KBM-7 (cell line): ENCODE measurements at places on chromosomes 4 and X.
A peak's percentile ranks its signal among the peaks of the same experiment; 100 is the strongest.

GRCh38 chr4:139884438-139884837 lies 218.8 kb downstream of the MGST2 start:
- no peak for DNase-seq

DNA sequence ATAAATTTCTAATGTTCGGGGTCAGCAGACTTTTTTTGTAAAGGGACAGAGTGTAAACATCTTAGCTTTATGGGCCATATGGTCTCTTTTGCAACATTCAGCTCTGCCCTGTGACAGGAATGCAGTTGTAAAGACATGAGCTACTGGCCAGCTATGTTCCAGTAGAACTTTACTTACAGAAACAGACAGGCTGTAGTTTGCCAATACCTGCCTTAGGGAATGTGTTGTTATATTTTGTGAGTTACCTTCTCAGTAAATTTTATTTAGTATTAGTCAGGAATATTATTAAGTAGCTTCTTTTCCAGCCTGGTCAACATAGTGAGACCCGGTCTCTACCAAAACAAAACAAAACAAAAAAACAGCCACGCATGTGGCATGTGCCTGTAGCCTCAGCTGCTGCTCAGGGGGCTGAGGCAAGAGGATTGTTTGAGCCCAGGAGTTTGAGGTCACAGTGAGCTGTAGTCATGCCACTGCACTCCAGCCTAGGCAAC lies 48.7 kb downstream of the HTT start:
- no peak for DNase-seq

- DNase-seq = no peak
Observed at GRCh38 chr4:99180382-99181070, 36.4 kb upstream of the ADH4 start.

GRCh38 chrX:132809581-132809980 lies 148.8 kb downstream of the HS6ST2 start:
- DNase-seq = no peak

DNA sequence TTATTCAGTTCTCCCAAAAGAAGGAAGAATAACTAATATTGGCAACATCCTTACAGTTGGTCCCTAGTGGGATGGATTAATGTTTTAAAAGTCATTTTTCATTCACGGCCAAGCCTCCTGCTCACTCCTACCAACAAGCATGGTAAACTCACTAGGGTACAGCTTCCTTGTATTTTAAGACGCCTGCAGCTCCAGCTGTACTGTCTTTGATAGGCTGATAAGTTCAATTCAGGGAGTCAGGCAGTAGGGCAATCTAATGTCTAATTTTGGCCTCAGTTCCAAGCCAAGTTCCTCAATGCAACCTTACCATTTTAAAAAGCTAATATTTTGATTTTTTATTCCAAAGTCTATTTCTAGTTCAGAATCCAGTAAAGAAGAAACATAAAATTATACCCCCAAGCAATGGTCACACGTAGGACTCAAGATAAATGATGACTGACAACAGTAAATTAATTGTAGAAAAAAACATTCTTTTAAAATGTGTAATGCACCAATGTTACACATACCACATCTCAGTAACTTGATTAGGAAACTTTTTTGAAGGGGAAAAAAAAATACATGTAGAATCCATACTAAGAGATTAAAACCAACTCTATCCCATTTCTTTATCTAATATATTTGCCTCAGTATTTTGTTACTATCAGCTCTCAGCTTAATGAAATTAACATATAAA lies 9.3 kb downstream of the LCORL start:
- DNase-seq = peak; percentile 15

DNA sequence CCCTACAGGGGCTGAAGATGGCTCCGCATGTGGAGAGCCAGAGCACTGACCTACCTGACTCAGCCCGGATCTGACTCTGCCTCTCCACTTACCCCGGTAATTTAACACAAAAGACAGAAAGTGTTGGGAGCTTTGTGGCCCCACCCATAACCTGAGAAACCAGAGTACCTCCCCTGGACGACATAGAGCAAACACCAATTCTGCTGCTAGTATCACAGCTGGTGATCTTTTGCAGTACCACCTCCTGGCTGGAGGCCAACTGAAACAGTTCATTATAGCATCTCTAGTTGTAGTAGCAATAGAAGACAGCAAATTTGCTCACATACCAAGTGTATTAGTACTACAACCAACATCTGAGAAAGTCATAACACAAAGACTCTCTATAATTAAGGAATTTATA lies 443.9 kb downstream of the KLHL4 start:
- no peak for DNase-seq

- DNase-seq = no peak
Observed at GRCh38 chr4:4667622-4668081, 125.8 kb upstream of the STX18 start.

DNA sequence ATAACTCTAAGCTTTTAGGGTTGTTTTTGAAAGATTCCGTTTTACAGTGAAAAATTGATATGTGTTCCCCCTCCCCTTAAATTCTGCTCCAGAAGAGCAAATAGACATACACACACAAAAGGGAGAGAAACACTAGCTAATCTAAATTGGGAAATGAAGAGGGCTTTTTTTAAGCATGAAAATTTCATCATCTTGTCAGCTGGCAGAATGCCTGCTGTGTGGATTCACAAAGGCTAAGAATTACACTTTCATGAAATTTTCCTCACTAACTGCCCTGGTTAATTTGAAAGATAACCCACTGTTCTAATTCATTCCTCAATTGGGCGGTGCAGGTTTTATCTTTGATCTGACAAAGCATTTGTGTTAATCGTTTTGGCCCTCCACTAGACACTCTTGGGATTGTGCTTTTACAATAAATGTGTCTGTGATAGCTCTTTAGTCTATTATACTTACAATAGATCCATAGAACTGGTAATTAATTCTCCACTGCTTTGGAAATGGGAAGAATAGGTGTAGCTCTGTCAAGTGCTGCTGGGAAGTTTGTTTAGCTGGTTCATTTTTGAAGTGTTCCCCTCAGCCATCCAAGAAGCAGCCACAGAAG lies 152.9 kb downstream of the POLA1 start:
- no peak for DNase-seq

DNA sequence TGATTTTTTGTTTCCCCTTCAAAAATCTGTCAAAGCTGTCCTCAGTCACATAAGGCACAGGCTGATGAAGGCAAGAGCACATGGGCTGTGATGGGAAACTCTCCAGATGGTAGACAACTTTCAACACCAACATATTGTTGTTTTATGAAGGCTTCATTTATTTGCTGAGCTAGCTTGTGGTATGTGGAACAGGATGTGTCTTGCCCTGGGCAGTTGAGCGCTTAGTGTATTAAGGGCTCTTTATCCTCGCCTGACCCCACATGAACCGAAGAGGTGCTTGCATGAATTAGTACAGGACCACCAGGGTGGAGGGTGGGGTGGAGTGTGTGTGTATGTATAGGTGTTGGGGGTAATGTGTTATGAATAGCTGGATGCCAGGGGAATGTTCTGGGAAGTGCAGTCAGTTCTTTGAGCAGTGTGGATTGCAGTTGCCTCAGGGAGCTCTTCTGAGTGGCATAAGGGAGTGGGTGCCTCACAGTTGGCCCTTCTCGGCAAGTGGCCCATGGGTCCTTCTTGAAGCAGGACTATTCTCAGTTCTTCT lies 103.1 kb downstream of the PHEX start:
- no peak for DNase-seq

- no peak for DNase-seq
Observed at GRCh38 chr4:94365304-94365703, 22.7 kb upstream of the HPGDS start.

- DNase-seq = no peak
Observed at GRCh38 chrX:3299636-3300035, 46.8 kb downstream of the MXRA5 start.

DNA sequence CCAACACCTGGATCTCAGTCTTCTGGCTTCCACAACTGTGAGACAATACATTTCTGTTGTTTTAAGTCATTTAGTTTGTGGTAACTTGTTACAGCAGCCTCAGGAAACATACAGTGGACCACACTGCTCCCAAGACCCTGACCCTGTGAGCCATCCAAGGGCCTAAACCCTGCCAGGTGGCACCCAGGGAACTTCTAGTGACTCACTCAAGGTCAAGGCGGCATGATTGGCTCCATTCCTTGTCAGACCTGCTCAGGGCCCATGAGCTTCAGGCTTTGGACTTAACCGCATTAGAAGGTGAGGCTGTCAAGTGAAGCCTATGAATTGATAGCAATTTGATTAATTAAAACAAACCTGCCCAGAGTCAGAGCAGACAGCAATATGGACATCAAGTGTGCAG lies 165.7 kb upstream of the MAMLD1 start:
- DNase-seq = no peak

DNA sequence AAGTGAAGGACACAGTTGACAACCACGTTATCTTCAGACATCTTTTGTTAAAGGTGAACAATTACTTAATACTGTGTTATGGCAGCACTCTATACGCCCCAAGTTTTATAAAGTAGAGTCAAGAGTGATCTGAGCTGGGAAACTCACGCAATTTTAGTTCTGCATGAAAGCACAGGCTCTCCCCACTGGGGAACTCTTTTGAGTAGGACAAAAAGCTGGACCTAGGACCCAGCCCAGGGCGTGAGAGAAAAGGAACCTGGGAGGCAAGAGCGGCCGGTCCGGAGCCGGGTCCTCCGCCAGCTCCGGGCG lies 152.6 kb upstream of the SLC4A4 start:
- DNase-seq = no peak

DNA sequence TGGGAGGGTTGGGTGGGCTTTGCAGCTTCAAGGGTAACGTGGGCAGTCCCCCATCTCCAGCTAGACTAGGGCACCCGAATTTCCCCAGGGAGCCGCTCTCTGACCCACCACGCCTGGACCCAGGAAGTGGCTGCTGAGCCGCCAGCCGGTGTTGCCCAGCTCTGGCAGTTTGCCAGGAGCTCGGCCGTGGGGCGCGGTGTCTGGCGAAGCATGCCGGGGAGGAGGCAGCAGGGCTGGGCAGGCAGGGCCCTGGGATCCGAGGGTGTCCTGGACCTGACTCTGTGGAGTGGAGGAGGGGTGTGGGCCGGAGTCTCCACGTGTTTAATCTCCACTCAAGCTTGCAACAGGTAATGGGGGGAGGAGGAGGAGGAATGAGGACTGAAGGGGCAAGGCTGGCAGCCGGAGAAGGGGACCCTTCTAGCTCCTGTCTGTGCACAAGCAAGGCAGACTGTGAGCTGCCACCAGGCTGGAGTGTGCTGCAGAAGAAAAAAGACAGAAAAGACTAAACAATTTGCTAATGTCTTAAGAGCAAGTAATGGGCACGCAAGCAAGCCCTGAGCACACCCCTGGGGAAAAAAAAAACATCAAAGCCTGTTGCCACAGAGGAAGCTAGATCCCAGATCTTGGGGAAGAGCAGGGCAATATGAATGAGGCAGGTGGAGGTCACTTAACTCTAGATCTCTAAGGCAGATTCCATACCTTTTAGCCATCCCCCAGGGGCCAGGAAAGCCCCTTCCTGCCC lies 2.4 kb downstream of the LONRF3 start:
- DNase-seq = peak; percentile 24

DNA sequence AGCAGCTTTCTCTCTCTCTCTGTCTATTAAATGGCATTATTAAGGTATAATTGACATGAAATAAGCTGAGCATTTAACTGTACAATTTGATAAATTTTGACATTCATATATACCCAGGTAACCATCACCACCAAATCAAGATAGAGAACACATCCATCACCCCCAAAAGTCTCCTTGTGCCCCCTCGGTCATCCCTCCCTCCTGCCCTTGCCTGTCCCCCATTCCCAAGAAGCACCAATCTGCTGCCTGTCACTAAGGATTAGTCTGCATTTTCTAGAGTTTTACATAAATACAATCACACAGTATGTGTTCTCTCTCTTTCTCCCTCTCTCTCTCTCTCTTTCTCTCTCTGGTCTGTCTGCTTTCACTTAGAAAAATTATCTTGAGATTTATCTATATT lies 25.0 kb upstream of the TMEM154 start:
- DNase-seq = no peak

DNA sequence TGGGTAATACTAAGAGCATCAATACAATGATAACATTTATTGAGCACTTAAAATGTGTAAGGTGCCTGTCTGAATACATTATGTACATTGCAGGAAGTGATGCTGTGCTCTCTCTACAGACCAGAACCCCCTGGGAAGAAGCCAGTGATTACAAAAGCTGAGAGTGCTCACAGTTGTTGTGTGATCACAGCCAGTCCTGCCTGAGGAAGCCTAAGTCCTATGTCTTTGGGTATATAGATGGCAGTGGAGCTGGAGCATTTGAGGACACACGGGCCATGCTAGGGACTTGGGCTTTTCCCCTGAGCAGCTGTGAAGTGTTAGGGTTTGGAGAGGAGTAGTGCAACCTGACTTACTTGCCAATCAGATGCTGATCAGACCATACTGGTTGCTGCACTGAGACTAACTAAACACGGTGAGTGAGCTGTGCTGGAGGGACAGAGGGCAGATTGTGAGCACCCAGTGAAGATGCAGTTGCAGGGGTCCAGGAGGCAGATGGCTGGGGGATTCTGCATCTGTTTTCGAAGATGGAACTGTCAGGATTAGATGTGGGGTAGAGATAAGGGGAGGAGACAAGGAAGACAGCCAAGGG lies 60.8 kb upstream of the TBC1D14 start:
- DNase-seq = no peak

DNA sequence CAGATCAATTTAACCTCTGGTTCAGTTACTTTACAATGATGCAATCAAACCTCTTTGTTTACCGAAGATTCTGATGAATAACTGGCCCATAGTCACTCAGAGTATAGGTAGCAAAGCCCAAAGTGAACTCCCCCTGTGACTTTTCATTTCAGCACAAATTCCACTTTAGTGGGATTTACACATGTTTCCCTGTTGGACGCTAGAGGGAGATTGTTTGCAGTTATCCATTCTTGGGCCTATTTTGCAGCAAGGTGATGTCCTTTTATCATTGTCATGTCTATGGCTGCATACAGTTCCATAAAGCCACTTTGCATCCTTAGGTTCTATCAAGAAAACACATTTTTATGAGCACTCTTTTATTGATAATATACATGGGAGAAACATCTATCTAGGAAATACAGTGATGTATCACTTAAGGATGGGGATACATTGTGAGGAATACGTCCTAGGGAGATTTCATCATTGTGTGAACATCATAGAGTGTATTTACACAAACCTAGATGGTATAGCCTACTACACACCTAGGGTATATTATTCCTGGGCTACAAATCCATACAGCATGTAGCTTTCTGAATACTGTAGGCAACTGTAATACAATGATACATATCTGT lies 14.5 kb upstream of the DKK2 start:
- DNase-seq = peak; percentile 37

- no peak for DNase-seq
Observed at GRCh38 chr4:125132729-125133128, 182.0 kb upstream of the FAT4 start.

- DNase-seq = no peak
Observed at GRCh38 chr4:183588169-183588675, 70.8 kb downstream of the RWDD4 start.

DNA sequence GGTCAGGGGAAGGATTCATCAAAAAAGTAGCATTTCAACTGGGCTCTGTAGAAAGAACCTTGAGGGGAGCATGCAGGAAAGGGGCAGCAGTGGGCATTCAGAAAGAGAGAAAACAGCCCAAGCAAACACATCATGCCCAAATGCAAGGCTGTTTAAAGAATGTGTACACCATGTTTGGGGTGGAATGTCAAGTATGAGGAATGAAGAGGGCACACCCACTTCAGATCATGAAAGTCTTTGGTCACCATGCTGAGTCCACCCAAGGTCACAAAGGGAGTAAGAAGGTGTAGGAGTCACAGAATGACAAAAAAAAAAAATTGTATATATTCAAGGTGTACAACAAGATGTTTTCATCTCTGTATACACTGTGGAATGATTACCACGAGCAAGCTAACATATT lies 9.4 kb downstream of the S100G start:
- DNase-seq = no peak
